COR-L47 (cell line): ENCODE measurements at places on chromosomes 6 and 20.

- DNase-seq = no peak
Measured at GRCh38 chr6:24307881-24308280, 50.0 kb downstream of the DCDC2 start.

DNA sequence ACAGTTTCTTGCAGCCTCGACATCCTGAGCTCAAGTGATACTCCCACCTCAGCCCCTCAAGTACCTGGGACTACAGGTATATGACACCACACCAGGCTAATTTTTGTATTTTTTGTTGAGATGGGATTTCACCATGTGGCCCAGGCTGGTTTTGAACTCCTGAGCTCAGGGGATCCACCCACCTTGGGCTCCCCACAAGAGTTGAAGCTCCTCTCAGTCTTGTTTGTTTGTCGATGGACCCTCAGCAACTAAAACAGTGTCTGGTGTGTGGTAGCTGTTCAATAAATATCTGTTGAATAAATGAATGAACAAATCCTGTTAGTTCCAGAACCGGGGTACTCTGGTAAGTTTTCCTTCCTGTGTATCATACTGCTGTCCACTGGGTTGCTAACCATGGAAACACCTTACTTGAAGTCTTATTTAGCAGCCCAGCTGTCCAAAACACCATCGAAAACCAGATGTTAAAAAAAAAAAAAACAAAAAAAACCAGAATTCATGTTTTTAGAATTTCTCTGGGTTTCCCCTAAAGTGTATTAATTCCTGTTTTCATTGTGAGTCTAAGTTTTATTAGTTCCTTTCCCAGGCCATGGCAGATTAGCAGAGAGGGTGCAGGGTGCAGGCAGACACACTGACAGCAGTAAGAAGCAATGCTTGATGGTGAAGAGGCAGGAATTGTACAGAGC, 7.8 kb upstream of the EZR start:
- no peak for DNase-seq

DNA sequence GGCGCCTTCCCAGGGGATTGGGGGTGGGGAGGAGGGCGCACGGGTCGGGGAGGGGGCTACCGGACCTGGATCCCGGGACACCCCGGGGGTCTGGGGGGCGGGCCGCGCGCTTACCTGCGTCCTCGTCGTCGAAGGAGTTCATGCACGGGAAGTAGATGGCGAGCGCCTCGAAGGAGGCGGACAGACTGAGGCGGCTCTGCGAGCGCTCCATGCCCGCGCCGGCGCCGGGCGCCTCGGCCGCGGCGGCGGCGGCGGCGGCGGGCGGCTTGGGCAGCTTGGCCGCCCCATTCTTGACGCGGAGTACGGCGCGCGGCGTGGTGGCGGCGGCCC, 320 bp downstream of the RIMS4 start:
- DNase-seq = no peak

DNA sequence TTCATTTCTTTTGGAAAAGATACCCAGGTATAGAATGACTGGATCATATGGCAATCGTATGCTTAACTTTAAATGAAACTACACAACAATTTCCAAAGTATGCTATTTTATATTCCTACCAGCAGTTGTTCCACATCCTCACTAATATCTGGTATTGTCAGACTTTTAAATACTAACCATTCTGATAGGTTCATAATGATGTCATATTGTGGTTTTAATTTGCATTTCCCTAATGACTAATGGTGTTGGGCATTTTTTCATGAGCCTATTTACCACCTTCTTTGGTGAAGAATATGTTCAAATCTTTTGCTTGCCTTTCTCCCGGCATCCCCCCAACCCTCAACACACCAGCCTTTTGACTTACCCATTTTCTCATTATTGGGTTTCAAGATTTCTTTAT, 96.2 kb upstream of the HMGN3 start:
- DNase-seq = no peak

DNA sequence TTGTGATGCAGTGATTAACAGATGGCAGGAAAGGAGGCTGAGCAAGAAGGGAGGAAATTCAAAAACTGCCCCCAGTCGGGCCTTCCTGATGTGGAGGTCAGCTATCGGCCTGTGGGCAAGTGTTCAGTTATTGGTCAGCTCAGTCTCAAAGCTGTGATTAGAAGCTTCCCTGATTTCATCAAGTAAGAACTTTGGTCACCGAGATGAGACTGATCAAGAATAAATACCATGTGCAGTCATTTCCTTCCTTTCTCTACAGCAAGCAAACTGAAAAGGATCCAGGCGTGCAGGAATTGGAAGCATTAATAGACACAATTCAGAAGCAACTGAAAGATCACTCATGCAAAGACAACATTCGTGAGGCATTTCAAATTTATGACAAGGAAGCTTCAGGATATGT, 69.7 kb downstream of the EFHC1 start:
- no peak for DNase-seq

GRCh38 chr20:35871259-35871771, 83.0 kb downstream of the SCAND1 start:
- DNase-seq = no peak
